ENCODE measurements at places on chromosomes 5 and 9.

GRCh38 chr5:58507715-58508114 lies 16.5 kb downstream of the GAPT start:
- no peak for DNase-seq

DNA sequence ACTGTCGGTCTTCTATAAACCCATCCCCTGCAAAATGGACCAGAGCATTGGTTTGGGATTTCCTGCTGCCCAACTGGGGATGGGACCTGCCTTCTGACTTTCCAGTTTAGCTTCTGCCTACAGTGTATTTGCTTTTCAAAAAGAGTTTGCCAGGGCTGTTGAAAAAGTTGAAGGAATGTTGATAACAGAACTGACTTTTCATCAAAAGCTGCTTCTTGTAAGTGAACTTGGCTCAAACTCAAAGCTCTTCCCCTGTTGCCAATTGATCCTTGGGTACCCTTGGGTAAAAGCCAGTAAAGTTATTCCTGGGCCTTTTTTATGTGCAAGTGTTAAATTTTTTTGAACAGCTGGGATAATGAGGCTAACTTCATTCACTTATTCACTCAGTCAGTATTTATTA lies 142.9 kb upstream of the SLC30A5 start:
- no peak for DNase-seq

DNA sequence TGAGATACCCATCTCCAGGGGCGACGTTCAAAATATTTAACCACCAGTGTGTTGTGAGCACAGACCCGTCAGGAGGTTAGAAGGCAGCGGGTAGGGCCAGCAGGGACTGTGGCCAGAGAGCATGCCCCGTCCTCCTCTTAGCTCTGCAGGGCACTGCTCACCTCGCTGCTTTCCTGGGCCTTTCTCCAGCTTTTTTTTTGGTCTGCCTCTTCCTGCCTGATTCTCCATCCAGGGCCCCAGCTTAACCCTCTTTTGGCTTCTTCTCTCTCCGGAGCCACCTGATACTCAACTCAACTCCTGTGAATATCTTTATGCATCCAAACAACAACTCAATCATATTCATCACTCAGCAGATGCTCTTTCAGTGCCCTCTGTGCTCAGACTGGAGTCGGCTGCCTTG lies 44.0 kb downstream of the TMOD1 start:
- DNase-seq, result no peak

DNA sequence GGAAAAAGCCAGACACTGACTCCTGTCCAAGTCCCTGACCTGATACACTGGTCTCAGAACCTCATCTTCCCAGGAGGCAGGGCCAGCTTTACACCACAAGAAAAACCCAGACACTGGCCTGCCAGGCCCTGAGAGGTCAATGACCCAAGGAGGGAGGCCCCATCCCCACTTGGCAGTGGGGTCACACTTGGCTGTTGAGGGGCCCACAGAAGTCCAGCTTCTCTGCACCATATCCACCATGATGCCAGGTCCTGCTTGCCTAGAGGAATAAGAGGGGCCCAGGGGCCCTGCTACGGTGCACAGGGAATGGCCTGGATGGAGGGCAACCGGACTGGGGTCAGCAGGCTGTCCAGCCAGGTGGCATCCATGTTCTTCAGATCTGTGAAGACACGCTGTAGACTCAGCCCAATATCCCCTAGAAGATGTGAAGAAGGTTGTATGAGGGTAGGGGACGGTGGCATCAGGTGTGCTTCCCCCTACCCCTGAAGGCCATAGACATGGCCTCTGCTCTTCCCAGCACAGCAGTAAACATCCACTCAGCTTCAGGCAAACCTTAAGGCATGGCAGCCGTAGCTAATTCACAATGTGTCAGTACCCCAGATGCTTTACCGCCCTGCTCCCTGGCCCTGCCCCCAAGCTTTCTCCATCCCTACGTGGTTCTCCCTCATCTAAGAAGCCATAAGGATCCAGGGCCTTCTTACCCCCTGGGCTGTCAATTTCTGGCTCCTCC lies 6.7 kb downstream of the IRF1 start:
- no peak for DNase-seq

GRCh38 chr5:139374909-139375308 lies 8.2 kb downstream of the SLC23A1 start:
- no peak for DNase-seq

DNA sequence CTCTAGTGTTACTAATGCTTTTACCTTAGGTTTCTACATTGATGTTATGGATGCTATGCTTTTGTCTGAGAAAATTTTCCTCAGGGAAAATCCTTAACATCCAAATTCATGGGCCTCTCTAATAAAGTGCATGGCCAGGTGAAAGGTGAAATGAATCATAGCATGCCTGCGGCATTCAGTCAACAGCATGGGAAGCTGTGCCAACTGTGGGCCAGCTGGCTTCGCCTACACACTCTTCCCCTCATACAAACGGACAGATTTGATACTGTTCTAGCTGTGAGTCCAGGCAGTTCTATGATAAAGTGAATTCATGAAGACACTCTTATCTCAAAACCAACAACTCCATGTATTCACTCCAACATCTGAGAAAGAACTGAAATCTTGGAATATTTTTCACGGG lies 374.1 kb downstream of the PLK2 start:
- no peak for DNase-seq
